ENCODE measurements at places on chromosomes 3 and 15. TPM values are rescaled to one million over a fixed set of nuclear protein-coding genes. Genes with fewer than 3 reads are reported as not detected.

The RUBCN gene
- polyA plus RNA-seq: 15.3 TPM

The FILIP1L gene
- 42.9 TPM for polyA plus RNA-seq

The P2RY12 gene
- not detected for polyA plus RNA-seq

The CCR9 gene
- not detected for polyA plus RNA-seq

The ADGRG7 gene
- not detected for polyA plus RNA-seq

The LSG1 gene
- polyA plus RNA-seq: 35.4 TPM

The CP gene
- polyA plus RNA-seq: 0.07 TPM

The KLHL6 gene
- not detected for polyA plus RNA-seq

The ARHGEF26 gene
- 0.05 TPM for polyA plus RNA-seq

The CYP19A1 gene
- 0.06 TPM for polyA plus RNA-seq

The CX3CR1 gene
- 0.45 TPM for polyA plus RNA-seq

The KNG1 gene
- not detected for polyA plus RNA-seq

The DNAJA4 gene
- 4.1 TPM for polyA plus RNA-seq

The ARL6 gene
- polyA plus RNA-seq: 4.8 TPM

The COL8A1 gene
- 213 TPM for polyA plus RNA-seq

The GOLGA8M gene
- 0.63 TPM for polyA plus RNA-seq

Data from BJ (cell line).